SJCRH30 (cell line): ENCODE measurements at places on chromosomes 13 and 19.

DNA sequence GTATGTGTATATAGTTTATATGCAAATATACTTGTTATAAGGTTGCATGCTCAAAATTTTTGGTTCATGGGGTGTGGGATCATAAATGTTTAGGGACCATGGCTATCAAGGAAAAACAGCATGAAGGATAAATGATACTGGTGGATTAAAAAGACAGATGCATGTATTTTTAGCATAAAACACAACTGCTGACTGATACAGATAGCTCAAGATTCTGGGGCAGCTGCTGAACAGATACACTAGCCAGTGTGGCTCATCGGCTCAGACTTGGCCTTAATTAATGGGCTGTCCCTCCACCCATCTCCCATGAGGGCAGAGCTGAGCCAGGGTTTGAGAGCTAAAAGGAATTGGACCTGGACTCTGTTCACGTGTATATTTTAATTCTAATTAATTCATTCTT, 11.4 kb downstream of the ALOX5AP start:
- DNase-seq, result peak; percentile 70

DNA sequence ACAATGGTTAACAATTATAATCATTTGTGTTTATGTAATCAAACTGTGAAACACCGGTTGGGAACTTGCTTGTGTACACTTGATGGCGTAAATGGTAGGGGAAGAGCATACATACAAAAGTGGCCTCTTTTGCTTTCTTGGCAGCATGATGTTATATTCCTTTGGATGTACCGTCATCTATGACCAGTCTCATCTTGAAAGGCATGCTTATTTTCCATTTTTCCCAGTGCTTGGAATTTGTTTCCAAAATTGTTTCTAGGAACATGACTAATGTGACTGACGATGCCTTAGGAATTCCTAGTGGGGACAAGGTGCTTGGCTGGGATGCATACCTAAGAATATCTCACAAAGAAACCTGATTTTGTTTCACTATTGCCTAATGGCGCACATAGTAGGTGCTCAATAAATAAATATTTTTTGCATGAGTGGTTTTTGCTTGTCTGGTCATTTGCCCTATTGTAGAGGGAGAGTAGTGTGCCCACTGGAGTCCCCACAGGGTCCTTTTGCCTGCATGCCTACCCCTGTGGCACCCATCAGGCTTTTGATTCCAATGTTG, 45.5 kb downstream of the SAE1 start:
- no peak for DNase-seq

DNA sequence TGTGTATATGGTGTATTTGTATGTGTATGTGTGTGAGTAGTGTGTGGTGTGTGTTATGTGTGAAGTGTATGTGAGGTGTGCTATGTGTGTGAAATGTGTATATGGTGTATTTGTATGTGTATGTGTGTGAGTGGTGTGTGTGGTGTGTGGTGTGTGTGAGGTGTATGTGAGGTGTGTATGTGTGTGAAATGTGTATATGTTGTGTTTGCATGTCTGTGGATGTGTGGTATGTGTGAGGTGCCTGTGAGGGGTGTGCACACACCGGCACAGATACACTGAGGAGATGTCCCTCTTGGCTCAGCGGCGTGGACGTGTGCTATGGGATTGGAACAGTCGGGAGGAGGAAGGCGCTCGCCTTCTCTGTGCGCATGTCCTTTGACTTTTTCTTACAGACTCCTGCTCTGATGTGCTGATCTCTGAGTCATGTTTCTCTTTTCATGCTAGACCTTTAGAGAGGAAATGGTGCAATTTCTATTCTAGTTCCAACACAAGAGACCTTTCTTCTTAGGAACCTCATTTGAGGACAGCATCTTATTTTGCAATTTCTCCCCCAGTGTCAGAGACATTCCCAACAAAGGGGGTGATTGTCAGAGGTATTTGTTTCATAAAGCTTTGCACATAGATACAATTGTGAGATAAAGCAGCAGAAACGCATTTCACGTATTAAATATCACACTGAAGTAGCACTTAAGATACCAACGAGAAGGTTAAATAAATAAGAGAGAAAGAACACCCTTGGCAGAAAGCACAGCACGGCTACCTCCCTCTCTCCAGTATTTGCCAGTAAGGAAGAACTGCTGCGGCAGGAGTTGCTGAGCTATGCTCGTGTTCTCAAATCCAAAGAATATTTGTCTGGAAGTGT, 11.3 kb upstream of the TNFRSF19 start:
- DNase-seq, result peak; percentile 69

DNA sequence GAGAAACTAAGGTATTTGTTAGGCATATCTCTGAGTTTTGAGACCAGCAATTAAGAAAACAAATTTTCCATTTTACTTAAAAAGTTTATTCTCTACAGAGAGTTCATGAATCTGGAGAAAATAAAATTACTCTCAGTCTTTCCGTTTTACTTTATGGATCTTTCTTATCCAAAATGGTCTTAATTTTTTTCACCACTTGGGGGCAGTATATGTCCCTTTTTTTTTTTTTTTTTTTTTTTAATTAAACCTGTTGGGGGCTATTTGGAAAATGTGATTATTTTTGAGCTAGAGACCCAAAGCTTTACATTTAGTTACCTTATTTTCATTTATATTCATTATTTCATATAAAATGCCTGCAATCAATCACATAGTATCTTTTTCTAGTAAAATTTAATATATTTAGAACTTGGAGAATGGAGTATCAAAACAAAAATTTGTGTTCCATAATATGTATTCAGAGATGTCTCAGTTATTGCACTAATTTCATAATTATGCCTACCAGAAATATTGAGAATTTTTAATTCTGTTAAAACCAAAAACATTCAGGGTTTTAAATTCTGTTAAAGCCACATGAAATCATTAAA, 27.1 kb downstream of the PIBF1 start:
- DNase-seq, result peak; percentile 47

DNA sequence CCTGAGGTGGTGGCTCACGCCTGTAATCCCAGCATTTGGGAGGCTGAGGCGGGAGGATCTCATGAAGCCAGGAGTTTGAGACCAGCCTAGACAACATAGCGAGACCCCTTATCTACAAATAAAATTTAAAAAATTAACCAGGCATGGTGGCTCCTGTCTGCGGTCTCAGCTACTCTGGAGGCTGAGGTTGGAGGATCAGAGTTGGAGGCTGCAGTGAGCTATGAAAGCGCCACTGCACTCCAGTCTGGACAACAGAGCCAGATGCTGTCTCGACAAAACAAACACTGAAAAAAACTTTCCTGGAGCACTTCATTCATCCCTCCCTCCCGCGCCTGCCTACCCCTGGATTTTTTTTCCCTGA, 665 bp upstream of the ATG4D start:
- DNase-seq, result no peak

GRCh38 chr19:38441657-38442348, 8.3 kb downstream of the RYR1 start:
- DNase-seq, result no peak

GRCh38 chr13:28528848-28529247, 33.9 kb upstream of the FLT1 start:
- DNase-seq, result peak; percentile 20

- DNase-seq, result no peak
These were observed 4.2 kb upstream of the SIGLEC7 start for GRCh38 chr19:51137792-51138425.

DNA sequence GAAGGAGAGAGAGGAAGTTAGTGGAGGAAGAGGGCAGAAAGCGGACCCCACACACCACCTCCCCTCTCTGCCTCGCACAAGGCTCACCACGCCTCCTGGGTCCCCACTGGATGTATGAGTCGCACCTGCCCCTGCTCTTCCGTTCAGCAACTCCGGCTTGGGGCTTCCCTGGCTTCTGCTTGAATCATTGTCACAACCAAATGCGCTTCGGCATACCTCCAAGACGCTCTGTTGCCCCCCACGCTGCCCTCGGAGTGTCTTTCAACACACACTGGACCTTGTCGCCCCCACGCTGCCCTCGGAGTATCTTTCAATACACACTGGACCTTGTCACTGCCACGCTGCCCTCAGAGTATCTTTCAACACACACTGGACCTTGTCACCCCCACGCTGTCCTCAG, 247.2 kb downstream of the TEX29 start:
- no peak for DNase-seq

DNA sequence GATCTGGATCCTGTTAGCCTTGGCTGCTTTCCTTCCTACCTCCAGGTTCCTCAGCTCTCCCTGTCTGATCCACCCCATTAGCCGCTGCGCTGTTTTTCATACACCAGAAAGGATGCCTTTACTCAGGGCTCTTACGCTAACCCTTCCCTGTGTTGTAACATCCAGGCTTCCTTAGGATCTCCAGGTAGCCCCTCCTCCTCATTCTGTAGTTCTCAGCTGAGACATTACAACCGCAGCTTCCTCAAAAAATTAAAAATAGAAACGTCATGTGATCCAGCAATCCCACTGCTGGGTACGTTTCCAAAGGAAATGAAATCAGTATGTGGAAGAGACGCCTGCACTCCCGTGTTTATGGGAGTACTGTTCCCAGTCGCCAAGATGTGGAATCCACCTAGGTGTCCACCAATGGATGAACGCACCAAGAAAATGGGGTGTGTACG, 18.4 kb upstream of the MYADM start:
- DNase-seq, result no peak
